ENCODE measurements at places on chromosomes 7 and 10.

DNA sequence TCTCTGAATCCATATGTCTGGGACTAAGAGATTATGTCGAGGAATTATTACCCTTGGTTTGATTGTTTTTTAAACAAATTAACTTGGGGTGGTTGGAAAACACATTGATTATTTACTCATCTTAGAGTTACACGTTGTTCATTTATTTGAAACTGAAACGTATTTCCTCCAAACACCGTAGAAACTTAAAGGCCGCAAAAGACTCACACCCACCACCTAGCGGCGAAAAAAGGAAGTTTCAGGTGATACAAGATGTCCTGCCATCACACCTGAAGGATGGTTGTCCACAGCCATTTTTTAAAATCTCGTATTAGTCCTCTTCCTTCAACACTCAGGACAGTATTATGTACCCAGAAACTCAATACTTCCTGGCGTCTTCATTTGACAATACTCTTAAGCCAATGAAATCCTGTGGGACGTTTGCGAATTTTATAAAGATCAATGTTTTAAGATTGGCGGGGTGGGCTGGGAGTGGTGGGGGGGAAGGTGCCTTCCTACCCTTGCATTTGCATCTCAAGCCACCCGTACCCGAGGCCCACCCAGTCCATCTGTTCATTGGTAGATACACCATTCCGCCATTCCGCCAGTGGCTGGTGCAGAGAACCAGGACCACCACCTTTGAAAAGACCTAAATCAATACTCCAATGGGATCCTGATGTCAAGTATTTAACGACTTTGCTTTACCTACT lies 1.4 kb upstream of the LCOR start:
- DNase-seq: no peak

GRCh38 chr10:36271627-36272340 lies 629.7 kb upstream of the FZD8 start:
- DNase-seq: no peak

GRCh38 chr7:27180431-27181420 lies 4.3 kb downstream of the HOXA11 start:
- no peak for DNase-seq

- no peak for DNase-seq
These were observed 23.1 kb downstream of the NRBF2 start for GRCh38 chr10:63156236-63156635.

DNA sequence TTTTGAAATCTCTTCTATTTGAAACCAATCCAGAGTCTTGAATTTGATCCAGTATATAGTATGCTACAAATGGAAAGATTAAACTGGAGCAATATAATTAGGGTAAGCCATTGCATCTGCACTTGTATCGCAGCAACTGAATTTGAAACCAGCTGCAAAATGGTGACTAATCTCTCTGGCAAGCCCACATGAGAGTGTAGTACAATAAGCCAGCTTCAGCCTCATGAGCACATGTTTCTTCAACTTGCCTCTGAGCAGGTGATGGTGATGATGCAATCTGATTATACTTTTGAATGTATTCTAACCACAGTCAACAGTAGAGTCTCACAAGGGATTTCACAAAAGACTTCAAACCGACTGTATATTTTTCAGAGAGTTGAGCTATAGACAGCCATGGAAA lies 829 bp upstream of the RPA3 start:
- DNase-seq: no peak

DNA sequence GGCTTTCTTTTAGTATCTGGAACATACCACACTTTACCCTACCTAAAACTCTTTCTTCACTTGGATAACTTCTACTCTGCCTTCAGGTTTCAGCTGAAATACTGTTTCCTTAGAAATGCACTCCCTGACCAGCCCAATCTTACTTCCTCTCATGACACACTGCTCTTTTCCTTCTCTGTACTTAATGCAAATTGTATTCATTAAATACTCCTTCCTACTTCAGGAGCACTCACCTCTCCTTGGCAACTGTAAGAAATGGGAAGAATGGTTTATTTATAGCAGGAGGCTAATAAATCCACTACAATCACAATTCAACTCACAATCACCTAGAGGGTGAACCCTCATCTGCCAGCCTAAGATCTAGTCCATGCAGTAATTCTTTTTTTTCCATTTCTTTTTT lies 15.2 kb downstream of the ZCWPW1 start:
- DNase-seq: no peak

DNA sequence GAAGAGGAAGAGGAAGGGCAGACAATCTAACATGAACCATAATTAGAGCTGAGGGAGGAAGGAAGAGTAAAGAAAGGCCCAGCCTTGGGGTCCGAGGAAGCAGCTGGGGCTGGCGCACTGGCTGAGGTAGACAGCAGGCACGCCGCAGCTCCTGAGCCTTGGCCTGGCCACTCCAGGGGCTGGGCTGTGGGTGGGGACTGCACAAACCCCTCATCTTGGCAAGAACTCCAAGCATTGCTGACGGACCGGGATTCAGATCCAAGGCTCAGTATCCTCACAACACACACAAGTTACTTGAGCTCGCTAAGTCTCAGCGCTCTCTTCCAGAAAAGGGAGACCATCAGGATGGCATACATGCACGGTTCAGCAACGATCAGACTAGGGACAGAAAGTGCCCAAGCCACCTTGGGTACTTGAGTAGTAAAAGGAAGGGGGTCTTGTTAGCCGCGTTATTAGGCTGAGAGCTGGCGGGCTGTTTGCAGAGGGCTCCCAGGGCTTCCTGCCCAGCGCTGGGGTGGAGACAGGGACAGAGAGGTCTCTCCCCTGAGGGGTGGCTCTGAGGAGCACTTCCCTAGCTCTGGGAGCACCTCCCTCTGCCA lies 4.5 kb downstream of the TNS3 start:
- no peak for DNase-seq

DNA sequence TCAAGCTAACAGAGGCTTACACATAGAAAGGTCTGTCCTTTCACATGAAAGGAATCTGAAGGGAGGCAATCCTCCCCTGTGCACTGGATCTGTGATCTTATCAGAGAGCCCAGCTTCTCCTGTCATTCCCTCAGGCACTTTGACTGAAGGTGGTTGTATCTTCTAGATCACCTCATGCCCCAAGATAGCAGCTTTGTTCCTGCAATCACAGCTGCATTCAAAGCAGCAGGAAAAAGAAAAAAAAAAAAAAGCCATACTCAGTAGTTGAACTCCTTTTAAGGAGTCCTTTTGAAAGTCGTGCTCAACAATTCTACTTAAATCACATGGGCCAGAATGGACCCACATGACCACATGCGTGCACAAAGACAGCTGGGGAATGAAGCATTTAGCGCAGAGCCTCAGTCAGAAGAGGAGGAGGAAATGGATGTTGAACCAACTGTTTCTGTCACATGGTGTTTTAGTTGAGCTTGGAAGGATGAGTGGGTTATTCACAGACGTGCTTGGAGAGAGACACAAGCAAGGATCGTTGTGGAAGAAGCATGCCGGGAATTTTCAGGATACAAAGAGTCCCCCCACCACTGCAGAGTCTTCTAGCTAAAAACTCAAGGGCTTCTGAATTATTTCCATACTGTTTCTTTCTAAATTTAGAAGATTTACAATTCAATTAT lies 13.0 kb upstream of the PFKP start:
- no peak for DNase-seq

GRCh38 chr10:101965075-101965765 lies 90.8 kb downstream of the ARMH3 start:
- DNase-seq: no peak

DNA sequence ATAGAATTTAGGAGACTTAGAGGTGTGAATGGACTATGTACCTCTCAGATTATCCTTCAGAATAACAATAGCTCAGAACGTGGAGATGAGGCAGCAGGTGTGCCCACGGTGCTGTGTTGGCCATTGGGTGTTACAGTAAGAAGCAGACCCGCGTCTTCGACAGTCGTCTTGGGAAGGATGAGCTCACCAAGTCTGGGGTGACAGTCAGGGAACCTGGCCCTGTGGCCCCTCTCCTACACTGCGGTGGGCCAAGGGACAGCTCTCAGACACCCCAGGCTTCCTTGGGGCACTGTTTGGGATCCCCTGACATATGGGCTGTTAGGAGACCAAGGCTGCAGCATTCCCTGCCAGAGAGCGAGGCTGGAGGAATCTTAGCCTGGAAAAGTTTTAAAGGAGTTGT lies 88.5 kb downstream of the ACTR3B start:
- no peak for DNase-seq

DNA sequence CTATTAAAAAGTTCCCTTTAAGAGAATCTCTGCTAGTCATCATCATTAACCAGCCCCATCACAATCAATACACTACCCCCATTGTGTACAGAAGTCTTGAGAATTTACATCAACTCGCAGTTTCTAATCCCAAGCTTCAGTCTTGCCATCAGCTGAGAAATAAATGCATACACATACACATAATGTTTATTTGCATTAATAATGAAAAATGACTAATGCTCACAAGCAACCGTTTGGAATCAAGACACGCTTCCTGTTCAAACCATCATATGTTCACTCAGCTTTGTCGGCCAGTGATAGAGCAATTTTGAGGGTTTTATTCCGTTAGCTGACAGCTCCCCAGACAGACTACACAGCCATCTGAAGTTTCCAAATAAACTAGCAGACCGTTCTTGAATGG lies 287.1 kb downstream of the SFMBT2 start:
- no peak for DNase-seq

- DNase-seq: no peak
These were observed 671 bp upstream of the PAPSS2 start for GRCh38 chr10:87658858-87659555.

- DNase-seq: no peak
These were observed 329.2 kb upstream of the LRGUK start for GRCh38 chr7:133797818-133798520.

GRCh38 chr7:90709501-90710465 lies 113.7 kb downstream of the CDK14 start:
- no peak for DNase-seq

DNA sequence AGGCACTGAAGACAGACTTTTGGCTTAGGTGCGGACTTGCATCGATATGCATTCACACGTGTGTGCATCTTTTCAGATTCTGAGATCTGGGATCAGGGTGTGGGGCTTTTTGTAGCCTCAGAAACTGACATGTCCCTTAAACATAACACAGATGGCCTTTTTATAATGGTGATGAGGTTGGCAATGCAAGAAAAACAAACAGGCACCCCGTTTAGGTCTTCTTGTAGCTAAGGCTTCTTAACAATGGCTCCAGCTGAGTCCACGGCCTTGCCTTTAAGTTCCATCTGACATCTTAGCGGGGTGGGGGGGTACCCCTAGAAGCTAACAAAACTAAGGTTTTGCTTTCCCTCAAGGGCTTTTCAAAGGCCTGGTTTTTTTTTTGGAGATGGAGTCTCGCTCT lies 146.3 kb downstream of the PRPF18 start:
- DNase-seq: no peak

GRCh38 chr10:95655571-95656290 lies 780 bp downstream of the ALDH18A1 start:
- DNase-seq: no peak

DNA sequence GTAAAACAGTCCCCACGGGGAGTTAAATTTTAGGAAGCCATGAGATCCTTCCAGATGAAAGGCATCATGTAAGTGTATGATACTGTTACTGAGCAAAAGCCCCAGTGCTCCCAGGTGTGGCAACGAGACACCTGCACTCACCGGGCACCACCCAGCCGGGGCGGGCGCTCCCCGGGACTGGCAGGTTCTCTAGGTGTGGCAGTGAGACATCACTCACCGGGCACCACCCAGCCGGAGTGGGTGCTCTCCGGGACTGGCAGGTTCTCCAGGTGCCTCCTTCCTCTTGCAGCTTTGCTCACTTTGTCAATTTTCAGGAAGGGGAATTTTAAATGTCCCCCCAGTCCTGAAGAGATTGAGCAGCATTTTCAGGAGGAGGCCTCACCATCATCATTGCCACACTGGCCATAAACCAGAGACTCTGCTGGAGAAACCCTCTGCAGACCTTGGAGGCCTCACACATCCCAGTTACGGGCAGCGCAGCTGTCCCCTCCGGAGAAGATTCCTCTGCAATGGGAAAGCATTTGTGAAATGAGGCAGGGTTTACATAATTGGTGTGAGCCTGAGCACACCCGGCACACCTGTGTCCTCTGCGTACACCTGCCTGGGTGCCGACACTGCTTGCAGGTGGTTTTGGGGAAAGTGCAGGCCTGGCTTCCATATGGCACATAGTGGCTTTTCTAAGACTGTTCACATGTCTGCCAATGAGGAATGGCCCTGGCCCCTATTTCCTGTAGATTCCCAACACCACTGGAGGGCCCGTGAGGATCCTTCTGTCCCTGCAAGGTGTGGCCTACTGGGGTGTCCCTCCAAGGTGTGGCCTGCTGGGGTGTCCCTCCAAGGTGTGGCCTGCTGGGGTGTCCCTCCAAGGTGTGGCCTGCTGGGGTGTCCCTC lies 191.4 kb downstream of the EBF3 start:
- DNase-seq: no peak

DNA sequence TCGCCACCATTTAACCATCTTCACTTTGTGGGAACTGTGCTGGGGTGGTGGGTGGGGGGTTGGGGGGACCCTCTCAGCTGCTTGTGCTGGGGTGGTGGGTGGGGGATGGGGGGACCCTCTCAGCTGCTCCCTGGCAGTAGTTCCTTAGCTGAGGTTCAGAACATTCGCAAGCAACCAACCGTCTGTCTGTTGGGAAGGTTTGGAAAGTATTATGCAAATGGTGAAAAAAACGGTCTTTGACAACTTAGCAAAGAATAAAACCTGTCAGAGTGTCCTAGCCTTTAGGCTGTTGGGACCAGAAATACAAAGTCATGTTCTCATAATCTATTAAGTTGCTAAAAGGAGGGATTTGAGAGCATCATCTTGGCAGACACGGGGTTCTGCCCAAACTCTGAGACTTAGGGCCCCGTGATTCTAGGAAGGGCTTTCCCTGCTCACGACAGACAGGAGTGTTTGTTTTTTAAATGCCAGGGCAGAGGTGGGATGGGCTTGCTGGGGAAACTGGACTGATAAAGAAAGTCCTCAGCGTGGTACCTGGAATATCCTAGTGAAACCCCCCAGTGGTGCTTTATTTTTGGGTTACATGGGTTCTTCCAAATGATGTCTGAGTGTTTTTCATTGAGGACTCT lies 14.1 kb upstream of the SRGN start:
- no peak for DNase-seq

DNA sequence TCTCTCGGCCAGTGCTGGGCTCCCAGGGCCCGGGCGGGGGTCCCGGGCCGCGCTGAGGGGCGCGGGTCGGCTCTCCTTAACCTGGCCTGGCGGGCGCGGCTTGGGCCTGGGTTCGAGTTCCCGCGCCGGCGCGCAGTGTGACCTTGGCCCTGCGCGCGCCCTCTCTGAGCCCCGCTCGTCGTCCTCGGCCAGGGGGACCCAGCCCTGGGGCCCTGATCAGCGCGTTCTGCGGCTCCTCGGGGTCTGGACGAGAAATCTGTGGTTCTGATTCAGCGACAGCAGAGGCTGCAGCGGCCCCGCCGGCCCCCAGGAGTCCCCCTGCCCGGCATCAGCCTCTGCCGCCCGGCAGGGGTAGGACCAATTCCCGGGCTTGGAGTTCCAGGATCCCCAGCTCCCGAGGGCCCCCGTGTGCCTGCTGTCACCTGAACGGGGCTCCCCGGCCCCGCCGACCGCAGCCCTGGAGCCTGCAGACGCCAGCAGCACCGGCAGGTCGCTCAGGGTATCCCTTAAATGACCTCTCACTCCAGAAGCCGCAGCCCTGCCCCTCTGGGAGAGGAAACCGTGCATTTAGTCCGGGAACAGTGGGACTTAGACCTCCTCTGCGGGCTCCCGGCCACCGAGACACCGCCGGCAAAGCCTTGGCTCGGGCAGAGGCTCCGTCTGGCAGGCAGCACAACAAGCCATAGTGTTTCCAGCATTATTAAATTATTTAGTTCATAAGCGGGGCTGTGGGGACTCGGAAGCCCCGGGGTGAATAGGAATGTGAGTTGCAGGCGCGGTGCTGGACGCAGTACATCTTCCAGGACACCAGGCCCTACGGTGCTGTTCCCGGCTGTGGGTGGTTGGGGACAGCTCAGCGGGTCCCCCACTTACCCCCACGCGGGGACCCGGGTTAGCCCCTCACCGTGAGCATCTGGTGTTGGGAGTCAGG lies 572 bp downstream of the CHST12 start:
- DNase-seq: no peak
